ENCODE measurements at places on chromosomes 1 and 21. TPM values are rescaled to one million over a fixed set of nuclear protein-coding genes. Genes with fewer than 3 reads are reported as not detected.
A peak's percentile ranks its signal among the peaks of the same experiment; 100 is the strongest.

KRTAP21-1 gene
- not detected for total RNA-seq

ETV3L gene
- total RNA-seq, result not detected

TEX38 gene
- not detected for total RNA-seq

TLCD4 gene
- not detected for total RNA-seq

ANKRD45 gene
- not detected for total RNA-seq

SH3BGR gene
- 1.9 TPM for total RNA-seq

CFHR2 gene
- total RNA-seq, result not detected

RYR2 gene
- 0.40 TPM for total RNA-seq

CFHR1 gene
- not detected for total RNA-seq

DHRS3 gene
- total RNA-seq, result 20.8 TPM

KRTAP20-1 gene
- not detected for total RNA-seq

G0S2 gene
- total RNA-seq, result 1.5 TPM

DNA sequence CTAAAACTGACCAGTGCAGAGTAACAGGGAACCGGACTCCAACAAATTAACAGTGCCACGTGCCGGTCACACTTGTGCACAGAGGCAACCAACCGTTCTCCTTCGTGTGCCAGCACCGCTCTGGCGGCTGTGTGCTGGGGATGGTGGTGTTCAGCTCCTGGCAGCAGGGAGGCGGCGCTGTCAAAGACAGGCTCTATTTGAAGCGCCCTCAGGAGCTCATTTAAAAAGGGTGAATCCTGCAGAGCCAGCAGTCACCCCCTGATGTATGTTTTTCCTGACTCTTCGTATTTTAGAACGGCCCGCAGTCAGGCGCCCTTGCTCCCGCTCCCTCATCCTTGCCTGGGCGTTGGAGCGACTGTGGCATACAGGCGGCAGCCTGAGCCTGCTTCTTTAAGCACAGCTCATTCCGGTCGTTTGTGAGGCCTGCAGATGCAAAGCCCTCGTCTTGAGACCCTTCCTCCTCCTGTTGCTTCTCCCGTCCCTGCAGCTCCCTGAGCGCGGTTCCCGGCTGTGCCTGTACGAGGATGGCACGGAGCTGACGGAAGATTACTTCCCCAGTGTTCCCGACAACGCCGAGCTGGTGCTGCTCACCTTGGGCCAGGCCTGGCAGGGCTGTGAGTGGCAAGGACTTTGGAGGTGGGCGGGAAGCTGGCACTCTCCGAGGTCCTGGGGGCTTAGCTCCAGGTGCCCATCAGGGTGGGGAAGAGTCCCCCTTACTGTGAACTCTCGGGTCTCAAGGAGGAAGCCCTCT, 1.1 kb downstream of the DFFB start:
- no peak overlapping the region for H3K27ac ChIP-seq
- peak overlapping the region; percentile 93 for H3K4me3 ChIP-seq
- peaks cover 2% of the 10 kb centered on the region for H3K36me3 ChIP-seq
- H3K4me1 ChIP-seq, result peaks cover 29% of the 10 kb centered on the region
- no peaks in the 10 kb centered on the region for H3K27me3 ChIP-seq
- no peak for DNase-seq

GRCh38 chr1:69077633-69078032, 490.1 kb upstream of the LRRC7 start:
- H3K27ac ChIP-seq, result no peak overlapping the region
- H3K27me3 ChIP-seq, result no peaks in the 10 kb centered on the region
- H3K4me1 ChIP-seq, result no peaks in the 10 kb centered on the region

DNA sequence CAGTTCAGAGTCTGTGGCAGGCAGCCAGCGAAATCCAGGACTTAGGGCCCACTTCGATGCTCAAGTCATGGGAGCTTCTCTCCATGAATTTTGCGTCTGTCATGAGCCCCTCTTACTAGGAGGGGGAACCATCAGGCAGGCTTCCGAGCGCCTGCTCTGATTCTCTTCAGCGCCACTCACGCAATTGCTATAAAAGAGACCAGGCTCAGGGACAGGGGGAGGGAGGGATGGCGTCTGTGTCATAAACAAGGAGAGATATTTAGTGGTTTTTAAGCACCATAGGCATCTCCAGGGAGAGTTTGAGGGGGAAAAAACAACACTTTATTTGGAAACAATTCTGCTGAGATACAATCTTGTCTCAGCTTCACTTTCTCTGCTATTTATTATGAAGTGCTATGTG, 60.6 kb downstream of the NAV1 start:
- H3K4me3 ChIP-seq, result no peak overlapping the region
- no peaks in the 10 kb centered on the region for H3K4me1 ChIP-seq
- DNase-seq, result no peak
- H3K36me3 ChIP-seq, result no peaks in the 10 kb centered on the region
- no peaks in the 10 kb centered on the region for H3K27me3 ChIP-seq
- H3K27ac ChIP-seq, result no peak overlapping the region

GRCh38 chr21:39348040-39348354, 891 bp downstream of the HMGN1 start:
- peaks cover 43% of the 10 kb centered on the region for H3K4me1 ChIP-seq
- H3K4me3 ChIP-seq, result peak overlapping the region; percentile 85
- H3K27me3 ChIP-seq, result peaks cover 7% of the 10 kb centered on the region
- peak overlapping the region; percentile 95 for H3K27ac ChIP-seq
- peaks cover 38% of the 10 kb centered on the region for H3K36me3 ChIP-seq

DNA sequence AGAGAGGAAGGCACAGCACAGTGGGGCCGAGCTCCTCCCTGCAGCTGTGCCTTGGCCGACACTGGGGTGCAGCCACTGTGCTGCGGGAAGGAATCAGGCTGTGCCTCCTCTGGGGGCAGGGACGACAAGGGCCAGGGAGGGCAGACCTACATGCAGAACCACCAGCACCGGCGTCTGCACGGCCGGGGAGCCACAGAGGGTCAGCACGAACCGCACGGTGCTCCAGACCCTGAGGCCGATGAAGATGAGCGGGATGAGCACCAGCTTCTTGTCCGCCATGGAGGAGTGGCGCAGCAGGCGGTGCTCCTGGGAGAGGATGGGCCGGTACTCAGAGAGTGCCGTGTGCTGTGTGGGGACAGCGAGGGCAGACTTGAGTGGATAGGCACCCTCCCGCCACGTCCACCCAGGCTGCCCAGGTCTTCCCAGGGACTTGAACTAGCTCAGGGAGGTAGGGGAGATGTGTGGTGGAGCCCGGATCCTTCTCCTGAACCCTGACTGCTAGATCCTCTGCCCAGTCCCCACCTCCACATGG, 23.5 kb downstream of the GPR157 start:
- no peaks in the 10 kb centered on the region for H3K36me3 ChIP-seq
- H3K27ac ChIP-seq, result no peak overlapping the region
- no peak for DNase-seq

GRCh38 chr1:172781513-172782140, 122.7 kb downstream of the FASLG start:
- H3K4me1 ChIP-seq, result peaks cover 25% of the 10 kb centered on the region
- H3K36me3 ChIP-seq, result peaks cover 10% of the 10 kb centered on the region
- H3K27ac ChIP-seq, result no peak overlapping the region
- peaks cover 26% of the 10 kb centered on the region for H3K27me3 ChIP-seq
- H3K4me3 ChIP-seq, result no peak overlapping the region

- H3K27ac ChIP-seq, result no peak overlapping the region
- peaks cover 29% of the 10 kb centered on the region for H3K4me1 ChIP-seq
- peaks cover 9% of the 10 kb centered on the region for H3K27me3 ChIP-seq
- H3K36me3 ChIP-seq, result peaks cover 26% of the 10 kb centered on the region
Observed at GRCh38 chr21:43864313-43864961, 586 bp upstream of the AGPAT3 start.

GRCh38 chr1:244460197-244460596, 876 bp upstream of the CATSPERE start:
- peak overlapping the region; percentile 83 for H3K4me3 ChIP-seq
- no peaks in the 10 kb centered on the region for H3K27me3 ChIP-seq
- peak overlapping the region; percentile 96 for H3K27ac ChIP-seq
- H3K36me3 ChIP-seq, result peaks cover 24% of the 10 kb centered on the region
- peak; percentile 61 for DNase-seq

DNA sequence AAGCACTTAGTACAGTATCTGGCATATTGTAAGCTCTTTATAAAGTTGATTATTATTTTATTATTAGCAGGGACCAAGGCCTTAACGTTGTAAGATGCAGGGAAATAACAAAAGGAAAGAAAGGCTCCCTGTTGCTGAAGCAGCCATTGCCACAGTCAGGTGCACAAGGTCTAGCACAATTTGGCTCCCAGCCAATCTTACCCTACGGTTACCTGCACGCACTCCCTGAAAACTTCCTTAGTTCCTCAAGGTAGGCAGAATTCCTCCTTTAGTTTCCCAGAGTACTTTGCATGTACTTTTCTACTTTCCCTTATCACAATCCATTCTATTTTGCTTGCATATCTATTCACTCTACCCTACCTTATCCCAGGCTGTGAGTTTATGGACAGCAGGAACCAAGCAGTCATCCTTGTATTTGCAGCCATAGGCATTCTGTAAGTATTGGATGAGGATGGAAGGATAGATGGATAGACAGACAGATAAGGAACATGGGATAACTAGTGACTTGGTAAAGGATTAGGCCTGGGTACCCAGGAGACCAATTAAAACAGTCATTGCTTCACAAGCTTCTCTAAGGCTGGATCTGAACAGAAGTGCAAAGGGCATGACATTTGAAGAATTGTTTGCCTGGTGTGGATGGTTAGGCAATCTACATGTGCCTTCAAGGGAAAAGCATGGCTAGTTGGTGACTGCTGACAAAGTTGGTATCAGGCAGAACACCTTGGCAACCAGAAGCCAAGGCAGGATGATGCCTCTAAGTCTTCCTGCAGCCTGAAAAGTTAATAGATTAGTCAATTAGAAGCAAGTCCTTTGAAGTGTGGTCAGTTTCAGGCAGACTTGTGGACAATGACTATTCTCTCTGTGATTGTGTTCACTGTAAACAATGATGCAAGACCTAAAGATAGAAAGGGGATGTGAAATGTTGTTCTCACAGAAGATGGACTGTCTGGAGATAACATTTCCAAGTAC, 20.8 kb upstream of the JAK1 start:
- peaks cover 6% of the 10 kb centered on the region for H3K4me1 ChIP-seq
- DNase-seq, result no peak
- no peak overlapping the region for H3K27ac ChIP-seq
- H3K27me3 ChIP-seq, result no peaks in the 10 kb centered on the region

DNA sequence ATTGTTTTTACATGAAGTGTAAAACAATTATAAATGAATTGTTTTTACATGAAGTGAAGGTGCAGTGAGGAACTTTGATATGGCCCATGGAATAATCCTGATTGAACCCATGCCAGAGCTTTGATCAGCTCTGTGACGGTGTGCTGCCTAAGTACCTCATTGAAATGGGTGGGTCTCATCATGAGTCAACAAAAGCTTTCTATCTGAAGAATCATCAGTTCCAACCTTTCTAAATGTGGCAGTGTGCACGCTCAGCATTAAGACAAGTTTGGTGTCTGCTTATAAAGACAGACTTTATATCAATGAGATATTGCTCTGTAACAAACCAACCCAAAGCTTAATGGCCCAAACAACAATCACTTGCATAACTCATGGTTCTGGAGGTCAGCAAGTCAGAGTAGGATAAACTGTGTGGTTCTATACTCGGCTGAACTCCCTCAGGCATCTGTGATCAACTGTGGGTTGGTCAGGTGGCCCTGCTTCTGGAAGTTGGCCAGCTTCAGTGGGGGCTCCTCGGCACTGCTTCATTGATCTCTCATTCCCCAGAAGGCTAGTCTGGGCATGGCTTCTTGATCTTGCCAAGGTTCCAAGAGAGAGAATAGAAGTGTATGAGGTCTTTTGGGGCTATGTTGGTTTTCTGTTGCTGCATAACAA, 258.0 kb downstream of the LTN1 start:
- H3K27me3 ChIP-seq, result no peaks in the 10 kb centered on the region
- H3K27ac ChIP-seq, result no peak overlapping the region
- no peak for DNase-seq
- H3K4me1 ChIP-seq, result peaks cover 9% of the 10 kb centered on the region

DNA sequence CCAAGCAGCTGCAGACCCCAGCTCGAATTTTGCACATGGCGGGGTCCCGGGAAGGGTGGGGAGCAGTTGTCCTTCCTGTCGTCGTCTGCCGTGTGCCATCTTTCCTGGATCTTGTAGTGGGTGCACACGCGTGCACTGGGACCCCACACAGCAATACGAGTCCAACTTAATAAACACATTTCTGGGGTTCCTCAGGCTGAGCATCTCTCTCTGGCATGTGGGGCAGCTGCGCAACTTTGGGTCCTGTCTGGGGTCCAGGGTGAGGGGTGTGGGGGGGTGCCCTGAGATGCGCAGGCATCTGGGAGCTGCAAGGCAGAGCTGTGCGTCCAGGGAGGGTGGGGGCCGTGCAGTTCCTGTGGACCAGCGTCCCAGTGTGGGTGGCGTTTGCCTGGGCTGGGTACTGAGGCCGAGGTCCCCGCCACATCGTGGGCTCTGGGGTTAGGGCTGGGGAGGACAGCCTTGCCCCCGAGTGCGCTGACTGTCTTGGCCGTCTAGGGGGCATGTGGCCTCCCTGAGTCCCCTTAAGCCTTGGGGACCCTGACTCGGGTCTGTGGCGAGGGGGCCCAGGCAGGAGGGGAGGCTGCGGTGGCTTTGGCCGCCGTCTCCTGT, 652 bp upstream of the PLEKHN1 start:
- peak overlapping the region; percentile 50 for H3K4me3 ChIP-seq
- peak overlapping the region; percentile 28 for H3K27ac ChIP-seq
- H3K27me3 ChIP-seq, result peaks cover 6% of the 10 kb centered on the region
- peaks cover 1% of the 10 kb centered on the region for H3K36me3 ChIP-seq

GRCh38 chr1:230575886-230576500, 66.3 kb upstream of the COG2 start:
- peaks cover 2% of the 10 kb centered on the region for H3K4me1 ChIP-seq
- H3K36me3 ChIP-seq, result no peaks in the 10 kb centered on the region
- H3K27ac ChIP-seq, result no peak overlapping the region
- H3K27me3 ChIP-seq, result peaks cover 33% of the 10 kb centered on the region
- no peak for DNase-seq
- H3K4me3 ChIP-seq, result no peak overlapping the region

- peak overlapping the region; percentile 93 for H3K4me3 ChIP-seq
- H3K4me1 ChIP-seq, result peaks cover 41% of the 10 kb centered on the region
- peaks cover 55% of the 10 kb centered on the region for H3K36me3 ChIP-seq
- peak; percentile 67 for DNase-seq
- no peaks in the 10 kb centered on the region for H3K27me3 ChIP-seq
- peak overlapping the region; percentile 93 for H3K27ac ChIP-seq
Observed at GRCh38 chr1:44775930-44776729, 790 bp downstream of the RPS8 start.

- H3K27ac ChIP-seq, result no peak overlapping the region
- H3K4me1 ChIP-seq, result no peaks in the 10 kb centered on the region
- H3K27me3 ChIP-seq, result no peaks in the 10 kb centered on the region
- H3K36me3 ChIP-seq, result no peaks in the 10 kb centered on the region
Observed at GRCh38 chr1:78102082-78102481, 56.3 kb downstream of the GIPC2 start.

All from activated CD8-positive, alpha-beta memory T cell treated with anti-CD3 and anti-CD28 coated beads, Interleukin-2, amount 10 ng/mL, durations not matched to agents 7 days and 5 days (primary cell).